ENCODE measurements at places on chromosomes 6 and 20.

- DNase-seq: no peak
Measured at GRCh38 chr6:22884456-22884855, 315.1 kb downstream of the HDGFL1 start.

GRCh38 chr20:14556206-14556605, 218.8 kb upstream of the FLRT3 start:
- DNase-seq: no peak

DNA sequence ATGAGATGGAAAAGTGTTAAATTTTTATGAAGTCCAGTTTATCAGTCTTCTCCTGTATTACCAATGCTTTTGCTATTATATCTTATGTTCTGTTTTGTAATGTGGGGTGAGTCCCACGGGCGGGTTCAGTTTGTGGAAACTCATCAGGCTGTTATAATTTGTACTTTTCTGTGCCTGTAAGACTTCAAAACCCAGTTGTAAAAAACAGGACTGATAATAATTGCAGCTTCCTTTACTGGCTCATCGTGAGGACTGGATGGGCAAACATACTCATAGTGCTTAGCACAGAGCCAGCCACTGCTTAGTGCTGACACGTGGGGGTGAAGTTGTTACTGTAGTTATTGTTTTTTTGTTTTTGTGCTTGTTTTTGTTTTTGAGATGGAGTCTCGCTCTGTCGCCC, 45.6 kb downstream of the TGM2 start:
- DNase-seq: no peak

- DNase-seq: no peak
Measured at GRCh38 chr6:78502386-78502887, 364.9 kb upstream of the IRAK1BP1 start.

GRCh38 chr20:33303595-33303994, 20.6 kb downstream of the BPIFB1 start:
- DNase-seq: no peak

DNA sequence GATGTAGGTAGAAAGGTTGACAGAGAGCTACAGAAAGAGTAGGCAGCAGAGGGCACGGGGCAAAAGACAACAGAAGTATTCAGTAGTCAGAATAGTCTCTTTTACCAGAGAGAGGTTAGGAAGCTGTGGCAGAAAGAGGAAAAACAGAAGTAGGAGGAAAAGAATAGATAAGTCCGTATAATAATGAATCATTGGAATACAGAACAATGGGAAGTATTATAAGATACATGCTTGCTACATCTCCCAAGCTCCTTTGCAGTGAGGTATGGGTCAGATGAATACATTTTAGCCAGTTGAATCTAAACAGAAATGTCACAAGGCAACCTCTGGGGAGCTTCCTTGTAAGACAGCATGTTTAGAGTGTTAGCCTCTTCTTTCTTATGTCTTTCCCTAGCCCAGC, 570.5 kb upstream of the CITED2 start:
- DNase-seq: no peak

DNA sequence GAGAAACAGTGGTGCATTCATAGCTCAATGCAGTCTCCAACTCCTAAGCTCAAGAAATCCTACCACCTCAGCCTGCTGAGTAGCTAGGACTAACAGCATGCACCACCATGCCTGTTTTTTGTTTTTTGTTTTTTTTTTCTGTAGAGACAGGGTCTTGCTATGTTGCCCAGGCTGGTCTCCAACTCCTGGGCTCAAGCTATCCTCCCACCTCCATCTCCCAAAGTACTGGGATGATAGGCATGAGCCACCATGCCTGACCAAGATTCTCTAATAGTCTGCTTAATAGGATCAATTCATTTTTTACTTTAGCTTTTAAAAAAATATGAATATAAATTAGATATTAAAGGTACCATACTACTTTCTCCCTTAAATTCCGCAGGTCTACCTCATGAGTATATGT, 152.3 kb upstream of the BEND3 start:
- no peak for DNase-seq

DNA sequence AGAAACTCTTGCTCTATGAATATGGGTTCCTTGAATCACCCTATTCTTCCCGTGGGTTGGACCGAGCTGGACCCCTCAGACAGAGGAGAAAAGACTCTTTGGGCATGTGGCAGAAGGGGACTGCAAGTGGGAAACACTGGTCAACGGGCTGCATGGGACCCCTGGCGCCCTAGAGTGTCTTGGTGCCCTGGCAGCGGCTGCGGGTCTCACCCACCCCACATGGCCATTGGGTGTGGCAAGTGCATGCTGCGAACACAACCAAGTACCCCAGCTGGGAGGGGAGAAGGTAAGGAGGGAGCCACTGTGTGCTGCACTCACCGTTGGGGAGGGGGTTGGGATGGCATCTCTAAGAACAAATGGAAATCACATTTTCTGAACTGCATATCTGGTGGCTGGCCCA, 438.8 kb upstream of the EYS start:
- no peak for DNase-seq

- DNase-seq: no peak
Measured at GRCh38 chr20:36925234-36925633, 26.3 kb downstream of the SAMHD1 start.

DNA sequence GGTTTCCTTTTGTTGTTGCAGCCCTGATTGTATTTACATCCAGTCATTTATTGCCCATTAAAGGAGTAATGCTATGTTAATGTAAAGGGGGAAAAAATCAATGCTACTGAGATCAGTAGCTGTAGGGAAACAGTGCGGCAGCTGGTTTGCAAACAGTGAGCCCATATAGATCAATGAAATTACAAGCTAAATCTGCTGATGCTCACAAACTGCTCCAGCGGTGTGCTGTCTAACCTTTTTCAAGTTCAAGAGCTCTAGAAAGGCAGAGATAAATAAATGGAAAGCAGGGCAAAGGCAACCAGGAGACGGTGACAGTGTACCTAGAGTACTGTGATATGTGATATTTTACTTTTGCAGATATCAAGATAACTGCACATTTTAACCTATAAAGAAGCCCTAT, 449.0 kb upstream of the MMS22L start:
- DNase-seq: no peak

- no peak for DNase-seq
Measured at GRCh38 chr6:143612186-143612585, 65.6 kb upstream of the PHACTR2 start.

DNA sequence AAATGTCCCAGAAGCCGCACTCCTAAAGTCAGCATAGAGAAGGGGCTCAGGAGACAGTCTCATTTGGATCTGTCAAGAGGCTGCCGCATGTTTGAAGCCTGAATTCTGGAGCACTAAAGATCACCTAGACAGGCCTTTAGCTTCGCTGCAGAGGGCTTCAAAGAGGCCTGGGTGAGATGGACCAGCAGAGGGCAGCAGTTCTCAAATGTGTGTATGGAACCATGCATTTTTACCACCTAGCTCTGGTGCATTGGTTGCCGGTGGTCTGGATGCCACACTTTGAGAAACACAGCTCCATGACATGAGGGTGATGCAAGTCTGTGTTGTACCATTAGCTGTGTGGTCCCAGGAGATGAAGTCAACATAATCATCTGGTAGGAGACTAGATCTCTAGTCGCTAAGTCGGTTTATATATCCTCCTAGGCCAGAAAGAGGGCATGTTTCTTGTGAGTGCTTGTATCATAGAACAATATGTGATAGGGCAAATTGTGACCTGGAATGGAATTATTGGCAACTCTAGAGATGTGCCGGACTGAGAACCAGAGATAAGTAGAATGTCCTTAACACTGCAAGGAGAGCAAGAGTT, 64.8 kb downstream of the KIAA0319 start:
- peak; percentile 71 for DNase-seq

GRCh38 chr6:33413241-33414120, 2.7 kb downstream of the PHF1 start:
- no peak for DNase-seq

GRCh38 chr6:110042670-110043296, 64.7 kb downstream of the GPR6 start:
- DNase-seq: no peak

DNA sequence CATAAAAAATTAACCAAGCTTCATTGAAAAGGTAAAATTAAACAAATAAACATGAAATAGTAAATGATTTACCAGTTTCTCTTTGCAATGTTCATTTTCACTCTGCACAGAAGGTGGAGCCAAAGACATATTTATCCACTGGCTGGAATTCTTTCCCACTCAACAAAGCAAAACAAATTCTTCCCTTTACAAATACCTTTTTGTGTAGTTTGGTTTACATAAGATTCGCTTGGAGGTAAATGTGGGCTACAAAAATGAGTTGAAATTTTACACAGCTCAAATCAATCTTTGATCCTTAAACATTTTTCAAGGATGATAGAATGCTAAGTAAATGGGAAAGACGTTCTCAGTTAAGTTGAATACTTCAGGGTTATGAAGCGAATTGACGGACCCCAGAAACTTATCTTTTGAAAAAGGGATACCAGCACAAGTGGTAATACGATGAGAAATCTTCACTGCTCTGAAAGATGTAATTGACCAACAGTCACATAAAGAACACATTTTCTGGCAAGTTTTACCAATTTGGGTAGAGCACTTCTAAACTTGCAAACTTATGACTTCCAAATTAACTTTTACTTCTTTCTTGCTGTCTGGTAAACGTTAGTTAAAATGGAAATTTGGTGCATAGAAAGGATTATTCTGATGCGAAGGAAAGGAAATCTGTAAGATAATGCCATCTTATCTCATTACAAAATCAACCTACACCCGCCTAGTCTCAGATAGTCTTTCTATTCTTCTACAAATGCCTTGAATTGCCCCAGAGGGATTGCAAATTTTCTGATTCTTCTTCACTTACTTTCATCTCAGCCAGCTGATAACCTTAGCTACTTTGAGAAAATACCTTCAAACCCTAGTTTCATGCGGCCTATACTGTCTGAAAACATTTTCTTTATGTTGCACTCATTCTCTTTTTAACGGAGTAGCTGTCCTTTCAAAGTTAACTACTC, 4.7 kb upstream of the GJA1 start:
- DNase-seq: no peak

GRCh38 chr6:167762259-167762962, 64.3 kb upstream of the AFDN start:
- no peak for DNase-seq

- DNase-seq: no peak
Measured at GRCh38 chr6:118896339-118897136, 2.6 kb downstream of the ASF1A start.

DNA sequence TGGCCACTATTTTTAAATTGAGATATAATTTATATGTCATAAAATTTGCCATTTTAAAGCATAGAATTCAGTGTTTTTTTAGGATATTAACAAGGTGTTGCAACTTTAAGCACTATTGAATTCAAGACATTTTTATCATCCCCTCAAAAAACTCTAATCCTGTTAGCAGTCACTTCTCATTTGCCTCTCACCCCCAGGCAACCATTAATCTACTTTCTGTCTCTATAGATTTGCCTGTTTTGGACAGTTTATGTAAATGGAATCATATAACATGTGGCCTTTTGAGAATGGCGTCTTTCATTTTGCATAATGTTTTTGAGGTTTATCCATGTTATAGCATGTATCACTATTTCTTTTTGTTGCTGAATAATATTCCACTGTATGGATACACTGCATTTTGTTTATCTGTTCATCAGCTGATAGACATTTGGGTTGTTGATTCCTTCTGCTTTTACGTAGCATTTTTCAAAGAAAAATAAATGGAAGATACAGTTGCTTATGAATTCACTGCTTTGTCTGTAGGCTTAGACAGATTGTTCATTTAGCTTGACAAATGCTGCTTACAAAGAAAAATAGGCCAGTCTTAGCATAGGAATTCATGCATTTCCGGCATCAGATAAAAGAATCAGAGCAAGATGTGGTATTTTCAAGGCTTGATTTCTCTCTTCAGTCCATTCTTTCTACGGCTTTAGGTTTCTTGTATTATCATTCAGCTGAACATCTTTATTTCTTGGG, 52.9 kb downstream of the STK4 start:
- no peak for DNase-seq

- no peak for DNase-seq
Measured at GRCh38 chr6:49072146-49072545, 390.9 kb downstream of the MMUT start.

GRCh38 chr6:87364602-87365252, 20.1 kb downstream of the C6orf163 start:
- no peak for DNase-seq

- no peak for DNase-seq
Measured at GRCh38 chr6:117619178-117619577, 16.9 kb upstream of the GOPC start.

DNA sequence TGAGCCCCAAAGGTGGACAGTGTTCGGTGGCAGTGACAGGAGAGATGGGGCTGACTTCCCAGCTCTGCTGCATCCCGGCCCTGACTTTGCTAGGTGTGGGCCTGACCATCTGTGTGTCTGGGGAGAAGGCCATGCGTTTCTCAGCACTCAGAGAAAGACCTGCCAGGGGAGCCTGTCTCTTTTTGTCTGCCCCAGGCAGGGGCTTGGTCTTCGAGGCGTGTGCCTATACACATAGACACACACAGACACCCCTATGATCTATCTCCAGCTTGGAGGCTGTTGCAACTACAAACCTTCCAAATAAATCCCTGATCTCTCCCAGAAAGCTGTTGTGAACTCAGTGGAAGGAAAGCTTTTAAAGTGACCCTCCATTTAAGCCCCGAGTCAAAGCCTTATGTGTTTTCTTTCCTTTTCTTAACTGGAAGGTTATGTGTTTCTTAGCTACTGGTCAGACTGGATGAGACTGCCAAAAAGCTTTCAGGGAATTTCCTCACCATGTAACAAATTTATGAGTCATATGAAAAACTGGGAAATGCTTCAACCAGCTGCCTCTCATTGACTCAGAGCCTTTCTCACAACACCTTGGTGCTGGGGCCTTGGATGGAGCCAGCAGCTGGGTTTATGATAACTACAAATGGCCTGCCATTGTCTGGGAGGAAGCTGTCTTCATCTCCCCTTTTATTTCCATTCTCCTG, 102.6 kb downstream of the CDC5L start:
- DNase-seq: no peak

GRCh38 chr6:43386492-43386891, 17.0 kb upstream of the ZNF318 start:
- DNase-seq: no peak

DNA sequence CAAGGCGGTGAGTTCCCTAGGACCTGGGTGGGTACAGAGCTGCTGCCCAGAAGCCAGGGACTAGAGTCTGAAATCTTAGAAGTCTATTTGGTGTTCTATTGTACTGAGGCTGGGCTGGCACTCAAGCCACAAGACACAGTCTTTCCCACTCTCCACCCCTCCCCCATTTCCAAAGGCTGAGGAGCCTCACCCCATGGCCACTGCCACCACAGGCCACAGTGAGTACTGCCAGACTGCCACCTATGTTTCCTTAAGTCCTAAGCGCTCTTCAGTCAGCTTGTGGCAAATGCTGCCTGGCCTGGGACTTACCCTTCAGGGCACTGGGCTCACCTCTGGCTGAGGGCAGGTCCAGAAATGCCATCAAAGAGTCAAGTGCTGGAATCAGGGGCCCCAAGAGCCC, 469.3 kb downstream of the HAO1 start:
- DNase-seq: no peak

- no peak for DNase-seq
Measured at GRCh38 chr6:55276745-55277530, 50.3 kb upstream of the GFRAL start.

- DNase-seq: no peak
Measured at GRCh38 chr6:41781366-41781730, 766 bp downstream of the PRICKLE4 start.

- DNase-seq: no peak
Measured at GRCh38 chr6:45626087-45626891, 248.6 kb upstream of the SUPT3H start.

GRCh38 chr6:143539106-143539505, 27.6 kb upstream of the FUCA2 start:
- DNase-seq: no peak

Data from activated gamma-delta T cell treated with anti-CD3 and anti-CD28 coated beads, Interleukin-2, amount 50 U/mL, for 16 hours (primary cell).